ENCODE measurements at places on chromosomes 16 and 17. TPM values are rescaled to one million over a fixed set of nuclear protein-coding genes. Genes with fewer than 3 reads are reported as not detected.

Gene TBC1D3D
- not detected for total RNA-seq

Gene NRN1L
- 13.8 TPM for total RNA-seq

Gene SLC2A4
- 13.6 TPM for total RNA-seq

Gene SGCA
- not detected for total RNA-seq

Gene RSAD1
- 27.5 TPM for total RNA-seq

Gene GRIN2C
- total RNA-seq, result not detected

Gene DNAH2
- total RNA-seq, result 0.38 TPM

Gene FOXL1
- 0.12 TPM for total RNA-seq

Gene PFN1
- 1,702 TPM for total RNA-seq

Gene PRCD
- 0.38 TPM for total RNA-seq

Gene CENPV
- 312 TPM for total RNA-seq

Gene SKAP1
- not detected for total RNA-seq

Gene CCDC47
- 56.4 TPM for total RNA-seq

Gene ZCCHC14
- 22.4 TPM for total RNA-seq

Gene KREMEN2
- total RNA-seq, result 16.1 TPM

Gene KRT15
- total RNA-seq, result 0.03 TPM

Gene DYNLL2
- total RNA-seq, result 29.0 TPM

Gene GOSR1
- 33.4 TPM for total RNA-seq

Gene MRTFB
- 22.4 TPM for total RNA-seq

Gene ZNF19
- 4.8 TPM for total RNA-seq

Gene USP7
- total RNA-seq, result 169 TPM

Gene CRHR1
- 0.76 TPM for total RNA-seq

Gene CFAP97D1
- 0.12 TPM for total RNA-seq

Gene HSDL1
- total RNA-seq, result 46.1 TPM

All from GM23338 (cell line).